Stimulated activated CD8-positive, alpha-beta memory T cell treated with anti-CD3 and anti-CD28 coated beads, Interleukin-2, amount 100 ng/mL, for 1 hour (primary cell): ENCODE measurements at places on chromosomes 12 and 14.

DNA sequence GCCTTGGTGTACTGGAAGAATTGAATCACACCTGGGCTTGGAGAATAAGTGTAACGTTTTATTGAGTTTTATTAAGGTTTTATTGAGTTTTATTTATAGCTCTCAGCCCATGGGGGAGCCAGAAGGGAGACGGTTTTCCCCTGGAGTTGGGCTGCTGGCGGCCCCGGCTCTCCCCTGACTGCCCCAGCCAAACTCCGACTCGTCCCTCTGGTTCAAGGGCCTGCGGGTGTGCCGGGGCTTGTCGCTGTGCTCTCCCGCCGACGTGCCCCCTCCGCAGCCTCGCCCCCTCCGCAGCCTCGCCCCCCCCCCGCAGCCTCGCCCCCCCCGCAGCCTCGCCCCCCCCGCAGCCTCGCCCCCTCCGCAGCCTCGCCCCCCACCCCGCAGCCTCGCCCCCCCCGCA is 326.1 kb upstream of the RTL1 start:
- no peak for DNase-seq

- no peak for DNase-seq
These were observed 9.8 kb downstream of the ARHGEF25 start for GRCh38 chr12:57620936-57621496.

GRCh38 chr12:132397934-132398385 is 68.6 kb upstream of the GALNT9 start:
- no peak for DNase-seq

DNA sequence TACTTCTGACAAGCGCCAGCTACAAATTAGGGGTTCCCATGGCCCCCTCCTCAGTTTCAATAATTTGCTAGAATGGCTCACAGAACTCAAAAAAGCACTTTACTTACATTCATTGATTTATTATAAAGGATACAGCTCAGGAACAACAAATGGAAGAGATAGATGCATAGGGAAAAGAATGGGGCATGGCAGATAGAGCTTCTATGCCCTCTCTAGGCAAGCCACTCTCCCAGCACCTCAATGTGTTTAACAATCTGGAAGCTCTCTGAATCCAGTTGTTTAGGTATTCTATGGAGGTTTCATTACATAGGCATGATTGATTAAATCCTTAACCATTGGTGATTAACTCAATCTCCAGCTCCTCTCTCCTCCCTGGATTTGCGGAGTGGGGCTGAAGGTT is 184.5 kb upstream of the DAAM1 start:
- no peak for DNase-seq

- DNase-seq: no peak
These were observed 59.9 kb downstream of the SLC6A12 start for GRCh38 chr12:154058-154457.

- DNase-seq: peak; percentile 30
These were observed 764 bp upstream of the SPTB start for GRCh38 chr14:64880221-64881121.

DNA sequence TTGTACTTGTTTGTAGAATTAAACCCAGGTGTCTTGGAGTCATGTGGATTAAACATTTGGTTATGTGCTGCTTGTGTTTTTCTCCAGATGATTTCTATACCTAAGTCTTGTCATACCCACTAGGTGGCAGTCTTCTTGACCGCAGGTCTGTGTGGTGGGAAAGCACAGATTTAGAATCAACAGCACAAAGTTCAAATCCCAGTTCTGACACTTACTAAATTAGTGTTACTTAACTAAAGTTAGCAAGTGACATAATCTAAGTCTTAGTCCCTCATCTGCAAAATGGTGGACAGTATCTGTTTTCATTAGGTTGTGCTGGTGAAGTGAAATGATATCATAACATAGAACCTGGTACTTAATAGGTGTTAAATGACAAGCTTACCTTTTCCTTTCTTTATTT is 151.0 kb upstream of the ARHGAP5 start:
- DNase-seq: no peak

DNA sequence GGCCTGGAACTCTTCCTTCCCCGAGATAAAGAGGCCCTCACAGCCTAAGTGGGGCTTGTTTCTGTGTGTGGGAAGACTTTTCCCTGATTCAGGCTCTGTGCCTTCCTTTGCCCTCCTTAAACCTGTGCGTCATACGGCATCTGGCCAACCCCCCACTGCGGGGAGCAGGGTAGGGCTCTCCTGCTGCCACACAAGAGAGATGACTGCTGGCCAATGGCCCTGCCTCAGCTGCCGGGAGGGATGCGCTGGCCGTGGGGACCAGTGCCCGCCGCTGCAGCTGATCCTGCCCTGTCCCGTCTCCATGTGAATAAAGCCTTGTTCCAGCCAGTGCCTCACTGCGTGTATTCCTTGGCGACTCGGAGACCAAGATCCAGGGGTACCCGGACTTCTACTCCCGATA is 42.5 kb upstream of the BEGAIN start:
- DNase-seq: no peak

DNA sequence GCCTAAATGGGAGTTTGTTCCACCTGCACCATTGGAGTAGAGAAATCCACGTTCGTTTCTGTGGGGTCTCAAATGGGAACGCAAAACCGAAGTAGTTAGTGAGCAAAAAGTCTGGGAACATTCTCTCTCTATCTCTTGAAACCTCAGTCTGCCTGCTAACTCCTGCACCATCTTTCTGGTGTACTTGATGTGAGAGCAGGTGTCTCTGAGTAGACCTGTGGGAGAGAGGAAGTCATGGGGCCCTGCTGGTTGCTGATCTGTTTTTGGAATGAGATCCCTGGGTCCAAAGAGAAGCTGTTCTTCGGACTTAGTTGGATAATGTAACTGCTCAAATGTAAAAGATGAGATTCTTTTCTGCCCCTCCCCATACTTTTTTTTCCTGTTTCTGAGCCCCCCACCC is 57.3 kb downstream of the MAX start:
- DNase-seq: no peak

DNA sequence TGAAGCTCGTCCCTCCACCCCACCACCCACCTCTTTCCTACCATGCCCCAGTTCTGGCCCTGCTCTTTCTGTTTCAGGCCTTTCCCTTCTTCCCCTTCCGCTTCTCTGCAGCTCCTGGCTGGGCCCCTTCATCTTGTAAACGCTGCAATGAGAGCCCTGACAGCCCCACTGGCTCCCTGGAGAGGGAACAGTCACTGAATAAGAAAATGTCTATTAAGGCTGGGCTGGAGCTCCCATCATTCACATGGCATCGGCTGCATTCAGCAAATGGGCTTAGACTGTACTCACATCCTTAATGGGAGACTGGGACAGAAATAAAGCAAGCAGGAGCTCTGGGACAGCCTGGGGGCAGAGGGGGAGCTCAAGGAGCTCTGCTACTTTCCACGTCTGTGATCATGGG is 45.2 kb upstream of the TUNAR start:
- no peak for DNase-seq

GRCh38 chr14:25833341-25834126 is 764.3 kb downstream of the NOVA1 start:
- DNase-seq: no peak

DNA sequence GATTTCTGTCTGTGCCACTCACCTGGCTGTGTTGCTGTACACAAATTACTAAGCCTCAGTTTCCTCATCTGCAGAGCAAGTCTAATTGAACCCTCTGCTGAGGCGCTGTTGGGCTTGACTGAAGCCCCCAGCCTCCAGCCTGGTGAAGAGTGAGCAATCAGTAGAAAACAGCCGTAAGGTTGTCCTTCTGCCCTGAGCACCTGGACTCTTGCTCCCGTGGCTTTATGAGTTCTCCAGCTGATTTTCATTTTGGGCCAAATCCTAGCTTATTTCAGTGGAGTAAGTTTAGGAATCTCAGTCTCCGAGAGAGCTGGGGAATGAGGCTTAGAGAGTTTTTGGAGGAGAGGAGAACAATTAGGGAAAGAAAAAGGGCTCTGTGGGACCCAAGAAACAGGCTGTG is 133.9 kb upstream of the EVL start:
- DNase-seq: no peak

- no peak for DNase-seq
These were observed 51.2 kb upstream of the TMPO start for GRCh38 chr12:98464190-98464589.

DNA sequence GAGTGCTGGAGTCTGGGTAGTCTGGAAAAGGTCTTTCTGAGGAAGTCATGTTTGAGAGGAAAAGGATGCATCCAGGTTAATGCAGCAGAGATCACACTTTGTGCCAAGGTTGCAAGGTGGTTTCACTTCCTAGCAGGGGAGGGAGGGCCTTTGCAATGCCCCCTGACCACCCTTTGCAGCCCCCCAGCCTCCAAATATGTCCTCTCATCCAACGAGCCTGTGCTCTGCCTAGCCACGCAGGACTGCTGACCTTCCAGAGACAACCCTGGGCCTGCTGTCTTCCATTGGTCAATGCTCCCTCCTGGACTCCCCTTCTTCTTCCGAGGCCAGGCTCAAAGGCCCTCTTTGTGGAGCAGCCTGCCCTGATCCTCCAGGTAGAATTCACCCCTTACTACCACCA is 47.3 kb upstream of the TUNAR start:
- no peak for DNase-seq

DNA sequence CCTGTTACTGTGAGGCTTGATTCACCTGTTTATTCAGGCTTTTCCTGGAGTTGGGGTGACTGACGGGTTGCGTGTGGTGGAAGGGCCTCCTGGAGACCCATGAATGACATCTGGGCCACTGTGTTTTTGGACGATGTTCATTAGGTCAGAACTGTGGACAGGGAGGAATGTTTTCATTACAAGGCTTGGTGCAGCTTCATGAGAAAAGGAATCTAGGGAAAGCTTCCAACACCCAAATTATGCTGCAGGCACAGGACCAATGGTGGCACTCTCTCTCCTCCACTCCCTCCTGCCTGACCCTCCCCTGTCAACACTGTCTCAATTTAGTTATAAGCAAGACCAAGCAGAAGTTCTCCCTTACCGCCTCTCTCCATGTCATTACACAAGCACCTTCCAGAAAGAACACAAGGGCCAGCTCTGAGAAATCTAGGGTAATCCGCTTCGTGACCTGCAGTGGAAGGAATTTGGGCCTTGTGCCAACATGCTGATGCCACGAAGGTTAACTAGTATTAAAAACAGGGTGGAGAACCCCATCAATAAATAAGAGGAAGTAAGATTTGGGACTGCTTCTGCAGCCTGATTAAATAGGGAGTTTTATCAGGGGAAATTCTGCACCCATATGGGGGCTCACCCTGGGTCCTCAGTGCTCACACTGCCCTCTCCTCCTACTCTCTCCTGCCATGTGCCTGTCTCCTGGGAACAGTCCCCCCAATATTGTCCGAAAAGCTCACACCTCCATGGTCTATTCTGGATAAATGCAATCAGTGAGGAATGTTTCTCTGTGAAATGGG is 200.3 kb downstream of the KTN1 start:
- DNase-seq: no peak

DNA sequence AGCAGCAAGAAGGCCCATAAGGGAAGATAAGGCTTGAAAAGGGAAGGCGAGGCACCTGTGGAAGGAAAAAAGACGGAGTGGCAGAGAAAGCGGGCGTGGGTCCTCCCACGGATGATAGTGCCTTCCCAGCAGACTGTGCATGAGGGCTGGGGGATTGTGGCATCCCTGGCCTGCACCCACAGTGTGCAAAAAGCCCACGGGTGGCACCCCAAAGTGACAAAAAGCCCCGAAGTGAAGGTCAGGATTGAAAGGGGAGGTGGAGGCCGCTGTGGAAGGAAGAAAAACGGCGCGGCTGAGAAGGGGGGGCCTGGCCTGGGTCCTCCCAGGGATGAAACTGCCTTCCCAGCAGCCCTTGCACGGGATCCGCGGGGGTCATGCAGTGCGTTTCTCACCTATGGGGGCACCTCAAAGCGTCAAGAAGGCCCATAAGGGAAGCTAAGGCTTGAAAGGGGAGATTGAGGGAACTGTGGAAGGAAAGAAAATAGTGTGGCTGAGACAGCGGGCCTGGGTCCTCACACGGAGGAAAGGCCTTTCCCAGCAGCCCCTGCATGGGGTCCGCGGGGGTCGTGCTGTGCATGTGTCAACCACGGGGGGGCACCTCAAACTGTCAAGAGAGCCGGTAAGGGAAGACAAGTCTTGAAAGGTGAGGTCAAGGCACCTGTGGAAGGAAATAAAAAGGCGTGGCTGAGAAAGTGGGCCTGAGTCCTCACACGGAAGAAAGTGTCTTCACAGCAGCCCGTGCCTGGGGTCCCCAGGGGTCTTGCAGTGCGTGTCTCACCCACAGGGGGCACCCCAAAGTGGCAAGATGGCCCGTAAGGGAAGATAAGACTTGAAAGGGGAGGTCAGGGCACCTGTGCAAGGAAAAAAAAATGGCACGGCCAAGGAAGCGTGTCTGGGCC is 274.1 kb downstream of the ALG10 start:
- DNase-seq: no peak

- no peak for DNase-seq
These were observed 16.9 kb downstream of the OR6S1 start for GRCh38 chr14:20624495-20625070.

DNA sequence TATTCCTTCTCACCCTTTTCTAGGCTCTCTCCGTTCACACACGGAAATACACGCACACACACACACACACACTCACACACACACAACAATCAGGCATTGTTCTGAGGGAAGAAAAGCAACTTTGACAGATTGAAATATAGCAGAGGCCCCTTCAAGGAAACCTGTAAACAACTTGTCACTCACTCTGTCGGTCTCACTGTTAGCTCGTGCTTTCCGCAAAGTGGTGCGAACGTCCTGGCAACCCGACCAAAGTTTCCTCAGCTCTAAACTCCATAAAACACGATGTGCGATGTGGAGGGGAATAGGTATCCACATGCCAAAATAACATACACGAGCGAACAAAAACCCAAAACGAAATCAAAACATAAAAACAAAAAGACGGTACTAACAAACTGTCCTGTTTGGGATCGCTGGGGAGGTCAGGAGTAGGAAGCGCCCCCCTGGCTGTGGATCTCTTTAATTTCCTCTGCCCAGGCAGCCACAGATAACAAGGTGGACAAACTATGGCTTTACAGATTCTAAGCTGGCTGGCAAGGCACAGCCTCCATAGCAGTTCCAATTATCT is 822 bp upstream of the SOX5 start:
- DNase-seq: no peak

DNA sequence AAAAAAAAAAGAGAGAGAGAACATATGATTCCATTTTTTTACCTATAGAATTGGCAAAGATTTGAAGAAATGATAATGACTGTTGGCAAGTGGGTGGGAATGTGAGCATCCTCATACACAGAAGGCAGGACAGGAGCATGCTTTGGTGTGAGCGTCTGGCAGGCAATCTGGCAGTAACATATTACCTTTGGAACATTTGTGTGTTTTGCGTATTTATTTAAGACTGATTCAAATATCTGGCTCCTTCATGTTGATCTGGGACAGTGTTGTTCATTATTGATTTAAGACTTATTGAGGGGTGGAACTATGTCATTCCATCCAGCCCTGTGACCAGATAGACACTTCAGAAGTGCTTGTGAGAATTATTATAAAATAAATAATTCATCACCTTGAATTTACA is 53.1 kb downstream of the PPP1R36 start:
- DNase-seq: no peak

- no peak for DNase-seq
These were observed 20.7 kb downstream of the DICER1 start for GRCh38 chr14:95136631-95137030.

DNA sequence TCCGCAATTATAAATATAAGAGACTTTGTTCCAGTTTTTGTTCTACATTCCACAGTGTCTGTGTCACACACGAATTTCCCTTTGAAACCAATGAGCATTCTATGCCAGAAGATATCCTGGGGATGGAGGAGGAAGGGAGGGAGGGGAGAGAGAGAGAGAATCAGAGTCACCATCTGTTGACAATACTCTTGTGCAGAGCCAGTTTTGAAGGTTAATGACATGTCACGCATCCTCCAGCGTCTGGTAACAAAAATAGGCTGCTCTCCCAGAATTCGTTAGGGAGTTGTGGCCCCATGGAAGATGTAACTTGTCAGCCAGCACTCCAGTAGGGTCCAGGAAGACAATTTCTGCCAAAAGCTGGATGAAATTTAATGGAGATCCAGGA is 213.5 kb upstream of the KRR1 start:
- DNase-seq: no peak
